ENCODE measurements at places on chromosomes 11 and 22.

- DNase-seq, result no peak
Observed at GRCh38 chr11:1263010-1263409, 40.1 kb downstream of the MUC5B start.

DNA sequence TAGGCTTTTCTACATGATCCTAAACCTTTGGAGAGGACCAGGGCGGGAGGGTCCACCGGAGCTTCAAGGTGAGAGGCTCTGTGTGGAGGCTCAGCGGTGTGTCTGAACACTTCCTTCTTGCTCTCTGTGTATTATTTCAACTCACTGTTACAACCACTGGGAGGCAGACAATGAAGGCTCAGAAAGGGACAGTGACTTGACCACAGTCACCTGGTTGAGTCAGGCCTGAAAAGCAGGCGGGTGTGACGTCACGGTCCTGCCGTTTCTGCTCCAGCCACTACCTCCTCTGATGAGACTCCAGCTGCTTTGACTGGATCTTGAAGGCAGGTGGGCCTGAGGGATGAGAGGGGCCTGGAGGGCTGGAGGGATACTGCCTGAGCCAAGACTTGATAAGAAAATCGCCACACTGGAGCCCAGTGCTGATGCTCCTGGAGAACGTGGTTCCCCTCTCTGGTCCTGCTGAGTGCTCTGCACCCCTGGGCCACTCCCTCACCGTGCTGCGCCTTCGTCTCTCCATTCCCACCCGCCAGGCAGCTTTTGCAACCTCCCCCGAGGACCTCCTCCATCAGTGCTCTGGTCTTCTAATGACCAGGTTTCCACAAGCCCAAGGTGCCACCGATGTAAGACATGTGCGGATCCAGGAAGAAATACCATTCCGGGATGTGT lies 27.9 kb downstream of the KCNC1 start:
- DNase-seq, result no peak

DNA sequence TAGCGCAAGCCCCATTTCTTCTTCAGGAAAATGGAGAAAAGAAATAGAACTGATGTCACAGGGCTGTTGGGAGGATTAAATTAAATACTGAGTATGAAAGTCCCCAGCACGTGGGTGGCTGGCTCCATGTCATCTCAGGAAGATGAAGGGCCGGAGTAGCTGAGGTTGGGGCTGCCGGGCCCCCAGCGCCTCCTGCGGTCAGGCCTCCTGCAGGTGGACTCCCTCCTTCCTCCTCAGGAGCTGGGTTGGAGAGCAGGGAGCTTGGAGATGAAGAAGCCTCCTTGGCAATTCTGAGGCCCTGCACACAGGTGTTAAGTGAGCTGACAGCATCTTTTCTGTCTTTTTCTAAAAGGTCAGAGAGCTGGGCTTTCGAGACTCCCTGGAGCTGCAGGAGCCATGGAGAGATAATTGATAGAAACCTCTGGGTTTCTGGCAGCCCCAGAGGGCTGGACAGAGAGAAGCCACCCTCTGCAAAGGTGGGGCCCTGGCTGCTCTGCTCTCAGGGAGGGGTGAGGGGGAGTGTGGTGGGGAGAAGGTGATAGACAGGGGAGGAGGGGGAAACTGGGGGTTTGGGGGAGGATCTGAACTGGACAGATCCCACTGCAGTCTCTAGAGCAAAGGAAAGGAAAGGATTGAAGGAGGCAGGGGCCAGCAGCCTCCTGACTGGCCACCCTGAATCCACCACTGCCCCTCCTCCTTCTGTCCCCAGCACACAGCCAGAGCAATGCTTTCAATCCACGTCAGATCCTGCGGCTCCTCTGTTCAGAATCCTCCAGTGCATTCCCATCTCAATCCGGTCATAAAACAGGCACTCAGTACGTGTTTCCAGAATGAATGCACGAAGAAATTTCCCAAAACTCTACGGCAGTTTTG lies 210.8 kb downstream of the CEP164 start:
- no peak for DNase-seq

- no peak for DNase-seq
Observed at GRCh38 chr11:34685864-34686263, 65.0 kb downstream of the EHF start.

DNA sequence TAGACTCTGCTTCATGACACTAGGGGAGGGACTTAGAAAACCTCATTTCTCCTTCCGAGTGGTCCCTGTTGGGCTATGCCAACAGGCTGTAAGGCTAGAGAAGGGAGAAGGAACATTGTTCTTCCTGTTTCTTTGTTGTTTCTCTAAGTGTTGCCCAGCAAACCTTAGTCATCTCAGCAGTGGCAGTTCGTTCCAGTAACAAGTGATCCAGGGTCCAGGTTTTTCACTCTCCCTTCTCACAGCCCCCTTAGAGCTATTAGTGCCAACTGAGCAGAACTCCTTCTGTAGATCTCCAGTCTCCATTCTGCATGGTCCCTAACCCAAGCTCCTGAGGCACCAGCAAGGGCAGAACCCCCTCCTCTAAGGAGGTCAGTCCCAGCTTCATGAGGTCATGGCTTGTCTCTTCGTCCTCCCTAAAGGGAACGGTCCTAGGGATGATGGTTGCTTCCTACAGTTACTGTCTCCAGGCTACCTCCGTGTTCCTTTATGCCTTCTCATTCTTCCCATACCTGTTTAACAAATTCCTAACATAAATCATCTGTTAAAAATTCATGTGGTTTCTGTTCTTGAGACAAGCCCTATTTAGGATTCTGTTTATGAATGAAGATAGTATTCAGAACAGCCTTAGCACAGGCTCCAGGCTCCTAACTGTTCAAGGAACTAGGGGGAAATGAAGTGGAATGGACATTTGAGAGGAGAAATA lies 168.6 kb upstream of the UBASH3B start:
- no peak for DNase-seq

GRCh38 chr22:28958611-28959010 lies 75.2 kb downstream of the ZNRF3 start:
- no peak for DNase-seq

DNA sequence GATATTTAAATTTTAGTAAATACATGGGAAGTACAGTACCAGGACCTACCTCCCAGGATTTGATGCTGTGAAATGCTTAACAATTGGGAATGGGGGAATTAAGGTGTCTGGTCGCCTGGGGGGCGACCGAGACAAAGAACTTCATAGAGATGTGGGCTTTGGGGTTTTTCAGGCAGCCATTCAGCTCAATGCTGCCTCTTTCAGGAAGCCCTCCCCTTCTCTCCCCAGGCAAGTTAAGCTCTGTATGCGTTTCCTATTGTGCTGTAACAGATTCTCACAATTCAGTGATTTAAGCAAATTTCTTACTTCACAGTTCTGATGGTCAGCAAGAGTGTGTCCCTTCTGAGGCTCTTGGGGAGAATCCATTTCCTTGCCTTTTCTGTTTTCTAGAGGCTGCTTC lies 53.8 kb downstream of the KIAA1671 start:
- no peak for DNase-seq

GRCh38 chr22:38032681-38033521 lies 24.3 kb upstream of the PICK1 start:
- no peak for DNase-seq

DNA sequence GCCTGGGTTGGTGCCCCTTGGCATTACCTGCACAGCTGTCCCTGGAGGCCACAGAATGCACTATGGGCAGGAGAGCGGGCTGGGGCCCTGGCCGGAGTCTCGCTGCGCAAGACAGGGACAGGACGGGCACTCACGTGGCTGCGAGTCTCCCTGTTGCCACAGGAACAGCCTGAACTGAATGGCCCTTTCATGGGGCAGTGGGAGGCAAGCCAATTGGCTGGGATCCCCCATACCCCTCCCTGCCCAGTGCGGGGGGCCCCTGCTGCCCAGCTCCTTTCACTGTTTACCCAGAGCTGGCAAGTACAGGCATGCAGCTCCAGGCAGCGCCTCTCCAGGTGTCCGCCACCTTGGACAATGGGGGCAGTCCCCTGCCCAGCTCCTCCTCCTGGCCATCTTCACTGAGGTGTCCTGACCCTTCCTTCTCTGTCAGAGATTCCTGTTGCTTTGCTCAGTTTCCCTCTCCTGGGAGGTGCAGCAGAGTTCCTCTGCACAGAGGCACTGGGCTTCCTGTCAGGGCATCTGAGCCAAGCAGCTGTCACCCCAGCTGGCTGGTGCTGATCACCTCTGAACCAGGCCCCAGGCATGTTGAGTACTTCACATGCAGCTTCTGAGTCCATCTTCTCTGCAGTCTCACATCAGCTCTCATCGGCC lies 5.2 kb downstream of the USP2 start:
- DNase-seq, result no peak

DNA sequence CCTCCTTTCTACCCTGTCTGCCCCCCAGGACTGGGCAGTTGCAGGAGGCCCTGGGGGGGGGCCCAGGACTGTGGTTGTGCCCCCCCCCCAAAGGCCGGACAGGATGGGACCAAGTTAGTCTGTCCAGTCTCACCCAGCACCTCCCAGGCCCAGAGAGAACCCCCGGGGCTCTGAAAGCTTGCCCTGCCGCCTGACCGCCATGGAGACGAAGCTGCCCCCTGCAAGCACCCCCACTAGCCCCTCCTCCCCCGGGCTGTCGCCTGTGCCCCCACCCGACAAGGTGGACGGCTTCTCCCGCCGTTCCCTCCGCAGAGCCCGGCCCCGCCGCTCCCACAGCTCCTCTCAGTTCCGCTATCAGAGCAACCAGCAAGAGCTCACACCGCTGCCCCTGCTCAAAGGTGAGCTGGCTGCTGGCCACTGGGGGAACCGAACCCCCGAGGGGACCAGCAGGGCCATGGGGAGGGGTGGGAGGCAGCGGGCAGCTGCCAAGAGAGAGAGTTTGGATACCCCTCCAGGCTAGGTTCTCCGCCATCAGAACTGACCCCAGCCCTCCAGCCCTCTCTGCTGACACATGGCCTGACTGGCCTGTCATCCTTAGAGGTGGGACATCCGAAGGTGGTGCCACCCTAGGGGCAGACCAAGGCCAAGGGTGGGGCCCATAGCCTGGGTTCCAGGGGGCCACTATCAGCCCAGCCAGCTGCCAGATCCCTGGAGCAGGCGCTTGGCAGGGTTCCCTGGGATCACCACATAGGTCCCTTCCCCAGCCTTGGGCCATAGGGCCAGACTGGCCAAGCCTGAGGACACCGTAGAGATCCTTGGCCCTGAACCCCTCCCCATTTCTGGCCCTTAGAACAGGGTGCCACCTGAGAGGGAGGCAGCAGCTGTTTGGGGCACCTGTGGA lies 1.3 kb downstream of the PPP2R5B start:
- DNase-seq, result no peak

DNA sequence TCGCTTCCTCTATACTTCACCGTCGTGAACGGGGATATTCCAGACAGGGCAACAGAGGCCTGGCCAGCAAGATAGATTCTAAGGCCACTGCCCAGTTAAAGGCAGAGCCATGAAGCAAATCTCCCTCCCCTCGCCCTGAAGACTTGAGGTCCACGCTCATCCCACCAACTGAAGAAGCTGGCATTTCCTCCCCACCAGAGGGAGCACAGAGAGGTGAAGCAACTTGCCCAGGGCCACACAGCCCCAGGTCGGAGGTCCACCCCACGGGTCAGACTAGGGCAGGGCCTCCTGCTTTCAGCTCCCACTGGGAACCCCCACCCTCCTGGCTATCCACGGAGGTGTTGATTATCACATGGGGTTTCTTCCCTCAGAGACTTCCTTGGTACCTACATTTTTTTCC lies 27.4 kb downstream of the MN1 start:
- DNase-seq, result no peak

DNA sequence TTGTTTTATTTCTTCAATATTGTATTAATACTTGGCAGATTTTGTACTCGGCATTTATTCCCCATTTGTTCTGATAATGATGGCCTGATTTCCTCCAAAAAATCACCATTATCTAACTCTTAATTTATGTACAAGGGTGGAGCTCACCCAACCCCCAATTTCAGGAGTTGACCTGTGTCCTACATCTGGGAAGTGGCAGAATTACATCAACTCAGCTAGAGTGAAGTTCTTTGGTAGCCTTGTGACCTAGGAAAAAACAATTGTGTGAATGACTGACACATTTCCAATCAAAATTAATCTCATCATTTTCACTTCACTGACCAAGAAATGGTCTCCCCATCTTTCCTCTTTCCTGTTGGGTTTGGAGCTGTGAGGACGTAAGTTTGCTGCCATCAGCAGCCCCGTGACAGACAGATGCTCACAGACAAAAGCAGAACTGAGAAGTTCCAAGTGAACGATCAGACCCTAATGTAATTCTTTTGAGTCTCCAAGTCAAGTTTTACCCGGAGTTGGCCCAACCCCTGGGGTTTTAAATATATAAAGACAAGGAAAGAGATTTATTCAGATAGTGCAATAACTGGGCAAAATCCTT lies 16.6 kb upstream of the MS4A6E start:
- no peak for DNase-seq

- no peak for DNase-seq
Observed at GRCh38 chr11:26780376-26781085, 58.7 kb upstream of the SLC5A12 start.

GRCh38 chr11:3683039-3683438 lies 11.9 kb upstream of the CHRNA10 start:
- DNase-seq, result no peak

DNA sequence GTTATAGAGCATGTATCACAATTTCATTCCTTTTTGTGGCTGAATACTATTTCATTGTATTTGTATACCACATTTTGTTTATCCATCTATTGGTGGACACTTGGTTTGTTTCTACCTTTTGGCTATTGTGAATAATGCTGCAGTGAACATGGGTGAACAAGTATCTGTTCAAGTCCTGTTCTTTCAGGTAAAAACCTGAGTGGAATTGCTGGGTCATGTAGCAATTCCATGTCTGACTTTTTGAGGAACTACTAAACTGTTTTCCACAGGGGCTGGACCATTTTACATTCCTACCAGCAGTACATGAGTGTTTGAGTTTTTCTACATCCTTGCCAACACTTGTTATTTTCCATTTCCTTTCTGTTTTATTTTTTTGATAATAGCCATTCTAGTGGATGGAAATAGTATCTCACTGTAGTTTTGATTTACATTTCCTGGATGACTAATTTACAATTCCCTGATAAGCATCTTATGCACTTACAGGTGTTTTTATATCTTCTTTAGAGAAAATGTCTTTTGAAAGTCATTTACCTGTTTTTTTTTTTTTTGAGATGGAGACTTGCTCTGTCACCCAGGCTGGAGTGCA lies 12.2 kb downstream of the CABIN1 start:
- no peak for DNase-seq

- no peak for DNase-seq
Observed at GRCh38 chr22:44608597-44609399, 93.2 kb upstream of the PRR5 start.

Data from activated CD4-positive, alpha-beta T cell treated with anti-CD3 and anti-CD28 coated beads for 4 hours (primary cell).